Kasumi-1 (cell line): ENCODE measurements at places on chromosomes 2 and 18.

GRCh38 chr2:111028720-111029119 lies 92.0 kb upstream of the BCL2L11 start:
- no peak for DNase-seq

GRCh38 chr2:140349695-140350094 lies 1569.5 kb upstream of the NXPH2 start:
- peak; percentile 18 for DNase-seq

- DNase-seq, result no peak
Observed at GRCh38 chr2:110848519-110849030, 116.2 kb downstream of the ACOXL start.

- DNase-seq, result no peak
Observed at GRCh38 chr2:196681510-196681909, 42.0 kb downstream of the CCDC150 start.

GRCh38 chr2:207138627-207139297 lies 27.0 kb downstream of the KLF7 start:
- no peak for DNase-seq

GRCh38 chr2:226308323-226308680 lies 491.3 kb downstream of the IRS1 start:
- DNase-seq, result no peak

DNA sequence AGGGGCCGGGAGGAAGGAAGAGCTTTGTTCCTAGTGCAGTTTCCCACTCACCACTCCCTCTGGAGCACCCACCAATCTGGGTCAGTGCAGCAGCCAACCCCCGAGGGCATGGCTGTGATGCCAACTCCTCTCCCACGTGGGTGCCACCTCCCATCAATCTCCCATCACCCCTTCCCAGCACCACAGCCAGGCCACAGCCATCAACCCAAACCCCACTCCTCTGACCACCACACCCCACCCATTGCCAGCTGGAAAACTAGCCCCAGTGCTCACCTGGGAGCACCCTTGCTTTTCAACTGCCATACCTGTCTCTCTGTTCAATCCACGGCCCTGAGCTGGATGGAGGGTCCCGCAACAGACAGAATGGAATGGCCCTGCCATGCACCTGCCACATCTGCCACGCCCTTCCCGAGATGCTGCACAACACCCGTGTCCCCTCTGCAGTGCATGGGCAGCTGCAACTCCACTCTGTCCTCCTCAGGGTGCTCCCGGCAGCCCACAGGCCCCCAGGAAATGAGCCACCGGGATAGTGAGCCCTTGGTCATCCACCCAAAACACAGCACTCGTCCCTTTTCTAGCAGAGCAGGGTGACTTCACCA lies 112.4 kb upstream of the ID2 start:
- no peak for DNase-seq

GRCh38 chr2:46650556-46651001 lies 171.2 kb downstream of the TMEM247 start:
- peak; percentile 85 for DNase-seq

GRCh38 chr18:56326336-56327072 lies 311.9 kb downstream of the TXNL1 start:
- DNase-seq, result no peak

GRCh38 chr2:220708366-220708765 lies 863.7 kb downstream of the EPHA4 start:
- no peak for DNase-seq

- DNase-seq, result no peak
Observed at GRCh38 chr18:46028536-46028891, 43.5 kb downstream of the PSTPIP2 start.

GRCh38 chr2:144211826-144212225 lies 308.1 kb downstream of the ZEB2 start:
- peak; percentile 49 for DNase-seq

DNA sequence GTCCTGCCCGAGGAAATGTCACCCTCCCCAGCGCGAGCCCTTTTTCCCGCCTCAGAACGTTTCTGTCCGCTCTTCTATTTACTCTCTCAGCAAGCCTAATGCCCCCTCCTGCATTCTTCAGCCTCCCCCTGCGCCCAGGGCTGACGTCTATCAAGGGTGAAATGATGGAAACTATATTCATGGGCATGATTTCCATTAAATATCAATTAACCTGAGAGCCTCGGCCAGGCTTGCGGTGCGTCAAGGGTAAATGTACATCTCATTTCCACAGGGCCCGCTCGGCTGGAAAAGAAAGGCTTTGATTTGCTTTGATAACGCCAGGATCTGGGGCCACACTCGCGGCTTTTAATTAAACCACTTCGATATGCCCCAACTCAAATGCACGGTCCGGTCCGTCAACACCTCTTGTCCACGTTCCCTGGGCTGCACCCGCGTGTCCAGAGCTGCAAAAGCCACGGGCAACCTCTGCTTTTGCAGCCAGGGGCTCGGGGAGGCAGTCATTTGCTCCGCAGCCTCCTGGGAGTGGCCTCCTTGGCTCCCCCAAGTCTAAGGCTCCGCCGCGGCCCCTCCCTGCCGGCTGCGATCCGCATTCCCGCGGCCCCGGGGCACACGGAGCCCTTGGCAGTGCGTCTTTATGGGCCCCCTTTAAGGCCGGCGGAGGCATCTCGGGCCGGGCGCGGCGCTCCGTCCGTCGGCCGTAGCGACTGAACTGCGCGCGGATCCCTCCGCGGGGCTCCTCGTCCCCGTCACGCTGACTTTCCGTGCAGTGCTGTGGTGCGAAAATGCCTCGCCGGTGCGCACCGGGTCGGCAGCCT lies at the start of gene HOXD8:
Gene HOXD8, plus strand, starts transcription at position 724 of the 815 bp plus-strand sequence. CDS start 662 bp downstream, outside the sequence.
- DNase-seq, result peak; percentile 72

DNA sequence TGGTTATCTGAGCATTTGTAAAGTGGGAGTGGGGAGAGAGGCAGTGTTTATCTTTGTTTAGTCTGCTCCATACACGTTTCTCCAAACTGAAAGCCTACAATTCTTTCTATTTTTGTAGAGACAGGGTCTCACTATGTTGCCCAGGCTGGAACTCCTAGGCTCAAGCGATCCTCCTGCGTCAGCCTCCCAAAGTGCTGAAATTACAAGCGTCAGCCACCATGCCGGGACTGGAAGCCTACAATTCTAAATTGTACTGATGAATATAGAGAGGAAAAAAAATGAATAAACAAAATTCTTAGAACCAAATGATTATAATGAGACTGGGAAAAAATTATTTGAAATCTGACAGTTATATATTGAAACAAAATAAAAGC lies 1.4 kb upstream of the ZFAND2B start:
- DNase-seq, result no peak

GRCh38 chr2:195468771-195469170 lies 188.3 kb upstream of the SLC39A10 start:
- DNase-seq, result no peak

GRCh38 chr2:55169359-55169758 lies 62.7 kb downstream of the CLHC1 start:
- DNase-seq, result no peak

- DNase-seq, result no peak
Observed at GRCh38 chr2:6254441-6254840, 562.3 kb downstream of the SOX11 start.

DNA sequence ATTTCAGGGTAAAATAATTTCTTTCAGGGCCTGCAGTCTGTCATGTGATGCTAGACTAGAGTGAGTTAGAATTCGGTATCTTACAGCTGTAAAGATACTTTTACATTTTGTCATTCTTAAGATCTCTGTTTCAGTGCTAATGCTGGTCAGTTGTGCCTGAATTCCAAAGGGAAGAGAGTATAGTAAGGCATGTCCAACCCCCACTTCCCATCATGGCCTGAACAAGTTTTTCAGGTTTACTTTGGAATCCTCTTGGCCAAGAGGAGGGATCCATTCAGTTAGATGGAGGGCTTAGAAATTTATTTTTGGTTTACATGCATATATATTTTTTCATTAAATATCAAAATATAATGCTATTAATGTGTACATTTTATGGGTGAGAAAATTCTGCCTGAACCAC lies 596.6 kb downstream of the XIRP2 start:
- DNase-seq, result no peak
